Activated CD4-positive, alpha-beta T cell treated with anti-CD3 and anti-CD28 coated beads for 1 hour (primary cell): ENCODE measurements at places on chromosomes 7 and 10.

GRCh38 chr10:71090801-71091200 lies 121.6 kb upstream of the UNC5B start:
- no peak for DNase-seq

GRCh38 chr10:14587540-14588083 lies 187.1 kb downstream of the FAM107B start:
- no peak for DNase-seq

DNA sequence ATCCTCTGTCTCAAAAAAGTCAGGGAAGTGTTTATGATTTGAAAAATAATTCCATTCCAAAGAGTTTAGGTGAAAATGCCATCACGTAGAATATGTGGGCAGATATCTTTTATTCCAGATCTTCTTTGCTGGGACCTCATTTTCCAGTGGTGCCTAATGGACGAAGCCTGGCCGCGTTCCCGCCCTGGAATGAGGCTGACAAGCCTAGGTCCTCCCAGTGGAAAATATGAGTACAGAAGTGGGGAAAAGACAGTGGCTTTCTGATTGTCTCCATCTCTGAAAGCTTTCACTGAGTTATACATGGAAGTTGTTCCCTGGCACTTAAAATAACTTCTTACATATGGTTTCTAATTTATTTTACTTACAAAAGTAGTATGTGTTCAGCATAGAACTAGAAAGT lies 139.4 kb downstream of the TACC2 start:
- DNase-seq, result no peak

DNA sequence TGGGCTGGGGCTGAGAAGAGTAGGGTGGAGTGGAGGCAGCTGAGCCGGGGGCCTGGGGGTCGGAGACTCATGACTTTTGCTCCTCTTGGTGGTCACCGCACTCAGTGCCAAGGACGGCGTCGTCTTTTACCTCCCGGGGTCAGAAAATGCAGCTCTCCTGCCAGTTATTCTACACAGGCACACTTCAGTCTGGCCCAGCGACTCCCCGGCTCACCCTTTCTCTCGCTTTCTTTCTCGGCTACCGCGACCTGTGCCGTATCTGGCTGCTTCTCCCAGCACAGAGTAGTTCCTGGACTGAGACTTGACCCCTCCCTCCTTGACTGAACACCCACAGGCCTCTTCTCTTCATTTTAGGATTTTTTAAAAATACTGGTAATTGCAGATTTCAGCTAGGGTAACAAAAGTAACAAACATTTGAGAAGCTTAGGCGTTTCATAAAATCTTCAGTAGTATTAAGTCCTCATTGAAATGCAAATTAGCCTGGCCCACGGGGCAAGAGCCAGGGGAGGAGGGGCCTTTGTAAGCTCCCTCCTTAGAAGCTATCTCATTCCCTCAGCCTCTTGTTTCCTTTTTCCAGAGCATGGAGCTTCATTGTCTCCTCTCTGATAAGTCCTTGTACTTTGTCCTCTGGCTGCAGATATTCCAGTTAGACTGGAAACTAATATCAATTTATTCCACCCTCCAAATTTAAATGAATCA lies 1.1 kb upstream of the PRLHR start:
- DNase-seq, result no peak
